ENCODE measurements at places on chromosomes 6 and 20.

DNA sequence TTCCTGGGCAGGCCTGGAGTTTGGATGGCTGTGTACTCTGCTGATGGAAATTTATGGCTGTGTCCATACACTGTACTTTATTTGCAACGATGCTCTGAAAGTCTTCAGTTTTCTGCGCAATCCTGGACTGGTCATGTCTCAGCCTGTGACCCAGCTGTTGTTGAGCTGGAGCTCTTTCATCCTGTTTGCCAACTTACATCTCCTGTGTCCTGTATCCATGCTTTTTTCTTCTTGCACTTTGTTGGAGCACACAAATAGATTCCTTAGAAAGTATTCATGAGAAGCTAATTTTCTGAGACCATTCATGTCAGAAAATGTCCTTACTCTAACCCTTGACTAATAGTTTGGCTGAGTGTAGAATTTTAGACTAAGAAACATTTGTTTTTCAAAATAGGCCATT, 251.2 kb downstream of the BCKDHB start:
- DNase-seq: no peak

DNA sequence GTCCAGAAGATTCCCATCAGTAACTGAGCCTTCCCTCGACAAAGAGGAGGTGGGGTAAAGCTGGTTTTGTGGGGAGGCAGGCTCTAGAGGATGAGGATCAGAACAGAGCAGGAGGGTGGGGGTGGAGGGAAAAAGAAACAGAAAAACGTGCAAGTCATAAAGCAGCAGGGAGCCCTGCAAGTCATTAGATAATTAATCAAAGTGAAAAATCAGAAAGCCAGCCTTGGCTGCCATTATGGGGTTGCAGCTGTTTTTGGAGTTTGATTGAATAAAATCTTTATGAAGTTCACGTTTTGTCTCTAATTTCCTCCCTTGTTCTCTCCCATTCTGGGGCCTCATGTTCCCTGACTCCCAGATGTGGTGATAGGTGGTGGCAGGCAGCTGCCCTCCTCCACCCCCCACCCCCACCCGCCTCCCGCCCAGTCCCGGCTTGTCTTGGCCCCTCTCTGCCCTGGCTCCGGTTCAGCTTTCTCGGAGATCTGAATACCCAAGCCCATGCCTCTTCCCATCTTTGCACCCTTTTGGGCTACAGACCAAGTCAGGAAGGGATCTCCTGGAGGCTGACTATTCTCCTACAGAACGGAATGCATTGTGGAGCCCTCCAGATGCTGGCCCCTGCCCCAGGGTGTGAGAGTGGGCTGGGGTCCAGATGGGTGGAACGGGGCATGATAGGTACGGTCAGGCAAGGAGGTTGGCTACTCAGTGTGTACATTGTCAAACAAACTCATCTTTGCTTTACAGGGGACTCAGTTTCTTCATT, 141.8 kb downstream of the CDC5L start:
- no peak for DNase-seq

GRCh38 chr6:33078442-33078841, 2.7 kb downstream of the HLA-DPB1 start:
- no peak for DNase-seq

GRCh38 chr20:62522748-62523396, 47.1 kb upstream of the GATA5 start:
- DNase-seq: no peak

GRCh38 chr6:139580592-139581484, 206.4 kb upstream of the CITED2 start:
- no peak for DNase-seq

GRCh38 chr20:32356622-32357374, 1.3 kb upstream of the ASXL1 start:
- no peak for DNase-seq

DNA sequence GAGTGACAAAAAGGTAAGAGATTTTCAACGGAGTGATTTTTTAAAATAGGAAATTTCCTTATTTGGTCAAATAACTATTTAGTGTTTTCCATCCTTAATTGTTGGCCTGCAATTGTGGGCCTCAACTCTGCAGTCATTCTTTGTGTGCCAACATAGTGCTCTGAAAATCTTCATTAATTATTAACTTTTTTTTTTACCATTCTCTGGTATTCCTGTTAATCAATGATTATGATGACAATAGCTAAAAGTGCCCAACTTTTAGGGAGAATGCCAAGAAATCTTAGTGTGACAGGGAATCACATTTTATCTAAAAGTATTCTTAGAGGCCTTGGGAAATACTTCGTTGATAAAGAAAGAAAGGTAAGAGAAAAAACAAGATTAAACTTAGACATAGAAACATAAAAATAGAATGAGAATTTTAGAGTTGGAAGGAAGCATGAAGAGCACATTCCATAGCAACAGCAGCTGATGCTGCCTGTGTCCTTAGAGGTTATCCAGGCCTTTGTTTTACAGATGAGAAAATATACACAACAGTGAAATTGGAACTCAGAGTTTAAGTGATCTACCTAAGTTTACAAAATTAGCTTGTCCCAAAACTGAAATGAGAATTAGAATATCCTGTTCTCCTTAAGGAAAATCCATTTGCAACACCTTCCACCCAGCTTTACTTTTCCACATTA, 1.2 kb downstream of the GPRC6A start:
- no peak for DNase-seq

DNA sequence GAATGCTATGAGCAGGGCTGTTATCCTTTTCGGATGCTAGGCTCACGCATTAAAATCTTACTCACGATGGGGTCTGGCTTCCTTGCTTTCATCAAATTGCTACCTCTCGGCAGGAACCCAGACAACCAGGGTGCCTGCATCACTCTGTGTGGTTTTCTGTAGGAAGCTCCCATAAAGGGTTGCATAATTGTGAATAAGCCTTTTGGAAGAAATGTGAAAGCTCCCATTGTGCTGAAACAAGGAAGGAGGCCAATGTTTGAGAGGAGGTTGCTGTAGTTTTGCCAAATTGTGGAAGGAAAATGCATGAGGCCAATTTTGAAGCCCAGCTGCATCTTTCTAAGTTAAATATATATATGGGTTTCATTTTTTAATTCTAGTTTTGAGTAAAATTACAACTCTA, 615.5 kb downstream of the C6orf118 start:
- no peak for DNase-seq

GRCh38 chr6:68226460-68226859, 408.6 kb upstream of the ADGRB3 start:
- no peak for DNase-seq

DNA sequence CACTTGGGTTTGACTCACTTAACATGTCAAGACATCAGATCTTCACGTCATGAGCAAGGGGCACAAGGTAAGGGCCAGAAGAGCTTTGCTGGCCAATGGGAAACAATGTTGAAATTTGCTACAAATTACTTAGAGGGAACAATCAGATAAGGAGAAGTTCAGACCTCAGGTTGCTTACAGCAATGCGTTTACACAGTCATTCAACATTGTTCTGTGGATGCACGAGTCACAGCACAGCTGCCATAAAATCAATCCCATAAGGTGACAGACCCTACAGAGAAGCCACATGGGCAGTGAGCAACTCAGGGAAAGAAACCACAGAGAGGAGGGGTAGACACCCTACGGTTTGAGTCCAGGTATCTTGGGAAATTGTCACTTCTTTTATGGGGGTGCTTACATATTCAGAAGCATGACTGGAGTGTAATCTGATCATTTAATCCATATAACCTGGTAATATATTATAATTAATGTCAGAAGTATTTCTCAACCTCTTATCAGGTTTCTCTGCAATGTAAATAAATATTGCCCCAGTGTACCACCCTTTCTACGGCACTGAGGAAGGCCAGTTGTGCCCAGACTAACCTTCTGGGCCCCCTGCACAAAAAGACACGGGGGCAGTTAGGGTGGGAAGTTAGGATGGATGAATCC, 2.3 kb upstream of the SLC22A2 start:
- DNase-seq: no peak

DNA sequence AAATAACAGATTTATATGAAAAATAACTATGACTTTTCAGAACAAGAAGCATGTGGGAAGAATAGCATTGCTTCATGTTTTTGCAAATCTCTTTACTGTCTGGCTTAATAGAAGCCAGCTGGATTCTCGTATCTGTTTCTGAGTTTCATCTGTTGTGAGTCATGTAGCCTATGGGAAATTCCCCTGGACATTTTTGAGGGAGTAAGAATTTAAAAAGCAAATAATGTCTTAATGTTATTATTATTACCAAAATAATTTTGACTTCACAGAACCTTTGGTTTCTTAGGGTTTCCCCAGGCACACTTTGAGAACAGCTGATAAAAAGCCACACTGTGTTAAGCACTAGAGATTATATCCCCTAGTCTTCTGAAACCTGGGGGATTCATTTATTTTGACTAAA, 75.8 kb downstream of the SYCP2L start:
- no peak for DNase-seq

DNA sequence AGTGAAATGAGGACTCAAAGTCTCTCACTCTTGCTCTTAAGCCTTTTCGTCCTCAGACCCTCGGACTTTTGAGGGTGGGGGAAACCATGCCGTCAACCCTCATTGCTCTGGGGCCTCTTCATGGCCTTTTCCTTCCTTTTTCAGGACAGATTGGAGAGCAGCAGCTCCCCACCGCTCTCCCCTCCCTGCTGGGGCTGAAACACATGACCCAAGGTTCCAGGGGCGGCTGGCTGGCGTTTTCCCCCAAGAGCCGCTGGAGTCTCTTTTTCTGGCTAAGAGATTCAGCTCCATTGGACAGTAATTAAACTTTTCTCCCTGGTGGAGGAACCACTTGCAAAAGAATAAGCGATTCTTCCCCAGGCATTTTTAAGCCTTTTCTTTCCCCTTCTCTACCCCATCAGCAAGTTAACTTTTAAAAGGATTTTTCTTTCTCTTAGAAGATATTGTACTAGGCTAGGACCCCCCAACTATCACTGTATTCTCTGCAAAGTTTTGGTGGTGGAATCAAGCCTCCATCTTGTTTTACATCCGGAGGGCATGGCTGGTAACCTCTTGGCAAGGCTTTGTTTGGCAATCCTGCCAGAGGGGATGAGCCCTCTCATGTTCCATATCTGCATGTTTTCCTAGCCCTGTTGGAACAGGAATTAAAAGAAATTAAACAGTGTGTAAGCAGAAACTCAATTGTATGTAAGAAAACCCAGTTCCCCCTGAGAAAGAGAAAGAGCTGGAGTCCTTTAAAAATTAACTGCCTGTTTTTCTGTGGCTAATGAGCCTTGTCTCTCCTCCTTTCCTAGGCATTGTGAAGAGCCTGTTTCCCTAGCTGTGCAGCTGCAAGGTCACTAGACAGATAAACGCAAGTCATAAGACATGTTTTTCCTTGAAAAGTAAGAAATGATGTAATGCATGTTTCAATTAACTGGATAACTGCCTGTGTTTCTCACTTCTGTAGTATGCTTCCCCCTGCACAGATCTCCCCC, 100.8 kb upstream of the GPR6 start:
- DNase-seq: peak; percentile 86

- no peak for DNase-seq
Observed at GRCh38 chr6:34990971-34991560, 102.0 kb downstream of the ANKS1A start.

DNA sequence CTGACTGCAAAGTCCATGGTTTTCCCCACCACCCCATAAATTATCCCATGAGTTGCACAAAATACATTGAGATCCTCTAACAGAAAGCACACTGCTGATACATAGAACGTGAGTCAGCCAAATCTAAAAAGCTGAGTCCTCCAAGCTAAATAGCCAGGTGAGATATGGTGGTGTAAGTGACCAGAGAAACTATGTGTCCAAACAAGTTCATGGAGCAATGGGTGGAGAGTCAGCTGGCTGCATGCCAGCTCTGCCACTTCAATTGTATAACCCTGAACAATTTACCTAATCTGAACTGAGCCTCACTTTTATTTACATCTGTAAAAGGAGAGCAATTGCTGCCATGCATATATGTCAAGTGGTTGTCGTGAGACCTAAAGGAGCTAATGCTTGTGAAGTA, 9.7 kb downstream of the SNAP25 start:
- peak; percentile 66 for DNase-seq

GRCh38 chr6:90336388-90336947, 39.8 kb upstream of the BACH2 start:
- DNase-seq: no peak

DNA sequence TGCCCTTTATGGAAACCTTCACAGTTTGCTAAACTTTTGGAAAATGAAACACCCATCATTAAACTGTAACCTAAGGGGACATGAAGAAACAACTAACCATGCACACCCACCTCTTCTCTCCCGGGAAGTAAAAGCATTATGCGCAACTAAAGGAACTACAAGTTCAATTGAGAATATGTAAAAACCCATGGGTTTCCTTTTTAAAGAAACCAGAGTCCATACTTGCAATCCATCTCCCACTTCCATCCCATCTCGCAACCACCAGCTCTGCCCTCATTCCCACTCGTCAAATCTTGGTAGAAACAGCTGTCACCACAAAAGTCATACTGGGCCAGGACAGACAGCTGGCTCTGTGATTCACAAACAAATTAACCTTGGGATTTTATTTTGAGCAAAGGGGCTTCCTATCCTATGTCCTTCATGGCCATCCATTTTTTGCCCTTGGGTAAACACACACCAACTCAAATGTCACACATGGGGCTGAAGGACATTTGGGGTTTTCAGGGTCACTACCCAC, 81.5 kb downstream of the HAO1 start:
- peak; percentile 4 for DNase-seq

- no peak for DNase-seq
Observed at GRCh38 chr6:14086701-14087100, 30.9 kb upstream of the CD83 start.

GRCh38 chr20:3471397-3472021, 691 bp downstream of the ATRN start:
- DNase-seq: no peak

- peak; percentile 89 for DNase-seq
Observed at GRCh38 chr6:95127261-95127660, 450.1 kb upstream of the MANEA start.

DNA sequence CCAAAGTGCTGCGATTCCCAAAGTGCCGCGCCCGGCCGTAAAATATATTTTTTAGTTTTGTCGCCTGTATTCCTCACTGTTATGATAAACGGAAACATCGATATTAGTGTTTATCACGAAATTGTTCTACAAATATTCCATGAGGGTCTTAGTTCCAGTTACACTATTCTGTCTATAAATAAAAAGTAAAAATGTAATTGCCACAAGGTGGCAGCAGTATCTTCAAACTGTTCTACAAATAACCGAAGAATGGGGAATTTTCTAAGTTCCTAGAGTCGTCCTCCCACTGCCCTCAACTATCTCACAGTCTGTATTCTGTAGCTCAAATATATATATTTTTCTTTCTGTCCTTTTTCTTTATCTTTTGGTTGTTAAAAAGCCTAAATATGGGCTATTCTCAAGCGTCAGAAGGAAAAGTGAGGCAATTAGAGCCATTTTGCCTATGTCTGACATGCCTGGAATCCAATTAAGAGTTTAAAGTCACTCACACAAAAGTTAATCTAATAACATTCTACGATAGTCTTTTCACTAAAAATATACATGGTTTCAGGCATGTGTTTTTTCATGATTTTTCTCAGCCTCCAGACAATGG, 14.2 kb upstream of the FAM162B start:
- peak; percentile 6 for DNase-seq

- DNase-seq: no peak
Observed at GRCh38 chr20:47007826-47008655, 113.4 kb downstream of the EYA2 start.

- no peak for DNase-seq
Observed at GRCh38 chr6:336159-337114, 44.1 kb downstream of the DUSP22 start.

- no peak for DNase-seq
Observed at GRCh38 chr6:169890901-169891300, 139.5 kb downstream of the ERMARD start.

GRCh38 chr6:77466451-77467437, 3.5 kb upstream of the HTR1B start:
- no peak for DNase-seq

- no peak for DNase-seq
Observed at GRCh38 chr6:53544217-53544469, 758 bp downstream of the GCLC start.

- no peak for DNase-seq
Observed at GRCh38 chr6:152587473-152587872, 49.7 kb downstream of the SYNE1 start.

All from DMS79 treated with DMSO at 0.1 percent for 48 hours (cell line).